ENCODE measurements at places on chromosomes 1 and 21. TPM values are rescaled to one million over a fixed set of nuclear protein-coding genes. Genes with fewer than 3 reads are reported as not detected.

DNA sequence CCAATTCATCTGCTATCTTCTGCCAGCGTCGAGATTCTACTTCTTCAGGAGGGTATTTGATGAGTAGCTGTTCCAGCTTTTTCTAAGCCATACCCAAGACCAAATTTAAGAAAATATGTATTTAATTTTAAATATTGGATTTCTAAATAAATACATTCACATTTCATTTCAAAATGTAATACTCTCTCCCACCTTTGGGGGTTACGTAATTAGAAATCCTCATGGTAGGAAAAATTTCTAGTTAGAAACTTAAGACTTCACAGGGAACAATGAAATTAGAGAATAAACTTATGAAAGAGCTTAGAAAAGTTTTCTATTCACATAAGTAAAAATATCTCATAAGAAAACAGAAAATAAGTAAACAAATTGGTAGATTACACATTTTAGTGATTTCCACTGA lies 102.9 kb downstream of the ZZZ3 start:
- DNase-seq: no peak

CALML6 gene
- 0.67 TPM for total RNA-seq

PLEKHO1 gene
- 23.2 TPM for total RNA-seq

- DNase-seq: peak; percentile 19
Observed at GRCh38 chr1:818618-819291, 105.0 kb upstream of the SAMD11 start.

OR2T11 gene
- total RNA-seq: not detected

DNA sequence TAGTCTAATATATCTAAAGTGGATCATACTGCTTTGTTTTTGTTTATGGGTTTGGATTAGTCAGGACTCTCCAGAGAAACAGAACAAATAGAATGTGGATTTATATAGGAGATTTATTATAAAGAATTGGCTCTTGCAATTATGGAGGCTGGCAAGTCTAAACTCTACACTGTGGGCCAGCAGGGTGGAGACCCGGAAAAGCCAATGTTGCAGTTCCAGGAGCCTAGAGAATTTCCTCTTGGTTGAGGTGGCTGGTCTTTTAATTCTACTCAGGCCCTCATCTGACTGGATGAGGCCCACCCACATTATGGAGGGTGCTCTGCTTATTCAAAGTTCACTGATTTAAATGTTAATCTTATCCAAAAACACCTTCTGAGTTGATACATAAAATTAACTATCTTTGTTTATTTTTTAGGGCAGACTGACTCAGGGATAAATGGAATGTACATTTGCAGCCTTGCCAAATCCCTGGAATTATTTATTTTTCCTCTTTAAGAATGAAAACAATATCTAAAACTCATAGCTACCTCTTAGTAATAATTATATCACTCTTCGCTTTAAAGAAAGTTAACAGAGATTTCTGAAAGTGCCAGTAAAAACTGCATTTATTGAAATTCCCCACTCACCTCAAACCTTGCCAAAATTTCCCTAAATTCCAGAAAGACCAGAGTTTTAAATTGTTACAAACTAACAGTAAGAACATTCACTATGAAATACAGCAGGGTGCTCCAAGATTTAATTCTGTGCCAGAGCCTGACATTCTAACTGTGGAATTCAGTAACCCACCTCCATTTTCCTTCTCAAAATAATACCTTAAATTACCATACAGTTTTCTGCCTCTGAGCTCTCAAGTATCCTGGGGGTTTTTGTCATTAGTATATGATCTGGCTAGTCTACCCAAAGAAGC lies 36.6 kb upstream of the SSX2IP start:
- no peak for DNase-seq

C4BPB gene
- total RNA-seq: not detected

MROH9 gene
- not detected for total RNA-seq

- DNase-seq: no peak
Observed at GRCh38 chr1:12059722-12060464, 3.2 kb upstream of the TNFRSF8 start.

DNA sequence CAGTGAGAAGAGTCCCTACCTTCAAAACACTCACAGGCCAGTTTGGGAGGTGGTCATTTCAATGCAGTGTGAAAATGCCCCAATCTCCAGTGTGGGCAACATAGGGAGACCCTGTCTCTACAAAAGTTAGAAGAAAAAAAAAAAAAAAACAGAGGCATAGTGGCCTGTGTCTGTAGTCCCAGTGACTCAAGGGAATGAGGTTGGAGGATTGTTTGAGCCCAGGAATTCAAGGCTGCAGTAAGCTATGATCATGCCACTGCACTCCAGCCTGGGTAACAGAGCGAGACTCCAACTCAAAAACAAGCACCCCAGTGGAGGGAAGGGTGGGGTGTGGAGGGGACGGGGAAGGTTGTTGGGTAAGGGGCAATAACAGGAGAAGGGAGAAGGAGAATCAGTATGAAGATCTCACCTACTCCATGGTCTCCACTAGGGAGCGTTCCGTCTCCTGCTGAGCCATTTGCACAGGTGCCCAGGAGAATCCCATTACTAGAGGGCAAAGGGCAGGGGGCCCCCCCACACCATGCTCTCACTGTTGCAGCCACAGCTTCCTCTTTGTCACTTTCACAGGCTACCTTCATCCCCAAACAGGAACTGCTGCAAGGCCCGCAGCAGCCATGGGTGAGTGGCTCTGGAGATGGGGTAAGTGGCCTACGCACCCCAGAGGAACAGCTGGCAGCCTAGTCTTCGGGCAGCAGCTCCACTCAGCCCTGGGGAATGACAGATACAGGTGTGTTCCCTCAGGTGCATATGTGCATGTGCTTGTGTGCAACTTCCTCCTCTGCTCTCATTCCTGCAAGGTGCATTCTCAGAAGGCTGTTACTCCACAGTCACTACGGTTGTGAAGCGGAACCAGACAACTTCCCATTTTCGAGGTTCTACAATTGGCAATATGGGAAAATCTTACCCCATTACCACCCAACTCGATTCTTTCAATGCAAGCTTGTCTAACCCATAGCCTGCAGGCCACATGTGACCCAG lies 87.9 kb upstream of the LYST start:
- no peak for DNase-seq

DNA sequence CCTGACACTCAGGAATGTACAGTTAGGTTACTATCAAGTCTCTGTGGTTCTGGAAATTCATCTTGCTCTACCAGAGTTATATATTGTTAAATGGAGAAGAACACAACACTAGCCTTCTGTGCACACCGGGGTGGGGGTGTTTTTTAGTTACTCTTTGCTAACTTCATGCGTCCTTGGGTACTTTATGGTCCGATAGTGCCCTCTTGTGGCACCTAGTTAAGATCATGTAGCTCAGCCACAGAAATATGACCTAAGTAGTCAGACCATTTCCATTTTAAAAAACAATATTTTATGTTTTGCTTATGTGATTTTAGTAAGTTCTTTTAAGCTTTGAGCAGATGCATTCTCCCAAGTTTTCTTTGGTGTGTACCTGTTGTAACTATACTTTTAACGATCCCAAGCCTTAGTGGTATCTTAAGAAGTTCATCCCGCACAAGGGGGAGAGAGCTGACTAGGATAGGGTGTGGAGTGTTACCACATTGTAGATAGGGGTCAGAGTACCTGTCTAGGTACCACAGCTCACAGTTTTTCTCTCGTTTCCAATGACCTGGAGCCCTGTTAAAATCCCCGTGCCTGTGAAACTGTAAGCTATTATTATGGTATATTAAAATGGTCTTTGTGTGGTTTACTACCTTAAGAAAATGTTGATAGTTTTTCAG lies 20.6 kb upstream of the SH3D21 start:
- DNase-seq: peak; percentile 86

GRCh38 chr1:6745073-6745472 lies 40.2 kb upstream of the CAMTA1 start:
- DNase-seq: no peak

- peak; percentile 51 for DNase-seq
Observed at GRCh38 chr1:188128761-188129160, 1300.0 kb downstream of the PLA2G4A start.

SEMA4A gene
- 0.11 TPM for total RNA-seq

- no peak for DNase-seq
Observed at GRCh38 chr1:217133958-217134856, 411.0 kb upstream of the ESRRG start.

DNA sequence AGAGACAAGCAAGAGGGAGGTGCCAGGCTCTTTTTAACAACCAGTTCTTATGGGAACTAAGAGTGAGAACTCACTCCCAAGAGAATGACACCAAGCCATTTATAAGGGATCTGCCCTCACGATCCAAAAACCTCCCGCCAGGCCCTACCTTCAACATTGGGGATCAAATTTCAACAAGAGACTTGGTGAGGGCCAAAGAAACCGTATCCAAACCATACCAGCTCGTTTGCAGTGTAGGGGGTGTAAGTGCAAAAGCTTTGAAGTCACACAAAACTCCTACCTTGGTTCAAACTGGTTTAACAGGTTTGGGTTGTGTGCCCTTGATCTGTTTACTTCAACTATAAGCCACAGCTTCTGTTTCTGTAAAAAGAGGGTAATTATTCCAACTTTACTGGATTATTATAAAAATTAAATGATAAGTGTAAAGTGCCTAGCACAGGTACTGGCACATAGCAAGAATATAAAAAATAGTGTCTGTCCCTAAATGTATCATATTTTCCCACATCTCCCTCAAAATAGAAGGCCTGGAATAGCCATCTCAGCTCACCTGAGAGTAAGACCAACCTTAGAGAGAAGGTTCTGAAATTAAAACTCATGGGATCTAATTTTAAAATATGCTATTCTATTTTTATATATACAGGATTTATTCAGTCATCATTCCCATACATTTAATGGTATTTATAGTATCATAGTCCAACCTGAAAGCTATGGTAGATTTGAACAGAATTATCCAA lies 7.0 kb upstream of the USP25 start:
- no peak for DNase-seq

- DNase-seq: no peak
Observed at GRCh38 chr21:17989780-17990179, 170.6 kb upstream of the C21orf91 start.

- DNase-seq: peak; percentile 85
Observed at GRCh38 chr1:184199036-184199435, 147.5 kb downstream of the TSEN15 start.

GNG4 gene
- 5.2 TPM for total RNA-seq

DNA sequence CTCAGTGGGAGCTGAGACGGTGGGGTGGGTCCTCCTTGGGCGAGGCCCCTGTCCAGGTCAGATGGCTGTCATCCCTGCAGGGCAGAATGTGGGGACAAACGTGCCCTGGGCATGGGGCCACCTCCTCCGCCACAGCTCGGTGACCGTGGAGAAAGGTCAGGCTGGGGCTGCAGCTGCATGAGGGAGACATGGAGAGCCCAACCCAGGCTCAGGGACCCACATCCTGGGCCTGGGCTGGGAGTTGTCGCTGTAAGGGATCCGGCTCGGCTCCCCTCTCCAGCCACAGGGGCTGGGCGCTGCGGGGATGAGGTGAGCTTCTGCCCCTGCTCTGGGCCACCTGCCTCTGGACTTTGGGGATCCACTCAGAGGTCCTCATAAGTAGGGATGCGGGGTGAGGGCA lies 518 bp upstream of the PLCH2 start:
- DNase-seq: no peak

DNA sequence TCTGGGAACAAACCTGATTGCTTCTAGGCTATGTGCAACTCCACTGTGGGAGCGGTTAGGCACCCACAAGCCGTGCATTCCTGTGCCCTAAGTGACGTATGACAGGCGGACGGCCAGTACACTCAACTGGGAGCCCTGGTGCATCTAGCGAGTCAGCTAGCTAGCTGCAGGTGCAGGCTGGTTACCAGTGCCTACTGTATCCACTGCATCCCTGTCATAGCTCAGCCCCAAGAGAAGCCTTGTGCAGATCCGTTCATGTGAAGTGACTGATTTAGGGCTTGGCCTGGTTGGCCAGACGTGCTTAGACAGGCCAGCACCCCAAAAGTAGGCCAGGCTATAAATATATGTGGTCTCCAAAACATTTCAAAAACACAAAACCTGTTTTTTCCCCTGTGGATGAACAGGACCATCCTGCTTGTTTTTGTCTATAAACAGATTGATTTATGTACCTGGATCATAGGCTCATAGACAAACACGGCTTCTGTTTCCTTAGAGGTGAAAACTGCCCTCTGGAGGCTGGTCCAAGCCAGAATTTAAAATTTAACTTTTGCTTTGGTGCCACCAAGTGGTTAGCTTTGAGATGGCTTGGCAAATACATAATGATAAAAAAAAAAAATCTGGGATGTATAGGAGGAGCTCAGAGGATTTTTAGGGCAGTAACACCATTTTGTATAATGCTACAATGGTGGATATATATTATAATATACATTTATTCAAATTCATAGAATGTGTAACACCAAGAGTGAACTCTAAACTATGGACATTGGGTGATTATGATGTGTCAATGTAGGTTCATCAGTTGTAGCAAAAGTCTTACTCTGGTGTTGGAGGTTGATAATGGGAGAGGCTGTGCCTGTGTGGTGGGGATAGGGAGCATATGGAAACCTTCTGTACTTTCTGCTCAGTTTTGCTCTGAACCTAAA lies 68.5 kb downstream of the GIPC2 start:
- DNase-seq: peak; percentile 83

DNA sequence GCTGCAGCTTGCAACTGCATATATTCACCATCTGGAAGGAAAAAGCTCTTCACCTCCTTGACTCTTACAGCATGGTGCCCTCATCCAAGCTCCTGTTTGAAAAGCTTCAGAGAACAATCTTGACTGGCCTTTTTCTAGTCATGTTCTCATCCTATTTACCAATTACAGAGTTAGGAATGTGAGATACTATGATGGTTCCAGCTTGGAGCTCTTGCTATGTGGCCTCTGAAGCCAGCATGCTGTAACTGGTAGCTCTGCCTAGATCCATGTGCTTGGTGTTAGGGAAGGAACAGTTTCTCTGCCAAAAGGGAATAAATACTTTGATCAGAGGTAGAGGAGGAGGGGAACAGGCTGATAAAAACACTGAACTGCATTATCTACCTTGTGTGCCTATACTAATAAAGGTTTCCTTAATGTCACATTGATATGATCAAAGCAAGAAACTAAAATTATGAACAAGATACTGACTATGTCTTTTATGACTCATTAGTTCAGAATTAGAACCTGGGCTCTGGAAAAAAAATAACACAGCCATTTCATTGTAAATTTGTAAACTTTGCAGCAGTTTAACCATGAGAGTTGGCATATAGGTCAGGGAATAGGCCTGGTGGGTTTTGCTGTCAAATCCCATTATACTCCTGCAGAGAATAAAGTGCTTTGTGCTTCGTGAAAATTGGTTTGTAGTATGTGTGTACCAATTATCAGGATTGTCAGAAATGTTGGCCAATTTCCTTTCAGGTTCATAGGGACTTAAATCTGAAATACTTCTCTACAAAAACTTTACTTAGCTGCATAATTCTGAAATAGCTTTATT lies 92.7 kb downstream of the LEPR start:
- DNase-seq: no peak

DNA sequence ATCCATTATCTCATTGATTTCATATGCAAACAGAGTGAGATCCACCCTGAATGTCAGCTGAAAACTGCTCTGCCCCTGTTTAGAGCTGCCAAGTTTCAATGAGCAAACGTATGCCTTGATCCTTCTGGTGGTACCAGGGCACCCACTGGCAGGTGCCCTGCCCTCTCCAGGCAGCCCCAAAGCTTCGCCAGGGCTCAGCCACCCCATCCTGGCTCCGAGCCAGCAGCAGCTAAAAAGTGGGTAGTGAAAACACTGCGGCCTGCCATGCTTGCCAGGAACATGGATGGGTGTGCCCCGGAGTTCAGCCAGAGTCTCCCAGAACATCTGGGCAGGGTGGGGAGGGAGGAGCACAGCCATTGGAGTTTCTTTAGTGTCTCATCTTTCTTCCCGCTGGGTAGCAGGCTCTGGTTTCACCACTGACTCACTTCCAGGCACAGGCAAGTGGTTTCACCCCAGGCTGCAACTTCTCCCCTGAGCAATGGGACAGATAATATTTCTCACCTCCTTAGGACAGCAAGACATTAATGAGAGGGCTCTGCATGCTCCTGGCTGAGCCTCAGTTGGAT lies 8.1 kb upstream of the LMX1A start:
- no peak for DNase-seq

Data from SK-MEL-5 (cell line).